Thymus (tissue), 14 donors: ENCODE measurements at places on chromosomes 12 and 14.
A peak's percentile ranks its signal among the peaks of the same experiment; 100 is the strongest.

DNA sequence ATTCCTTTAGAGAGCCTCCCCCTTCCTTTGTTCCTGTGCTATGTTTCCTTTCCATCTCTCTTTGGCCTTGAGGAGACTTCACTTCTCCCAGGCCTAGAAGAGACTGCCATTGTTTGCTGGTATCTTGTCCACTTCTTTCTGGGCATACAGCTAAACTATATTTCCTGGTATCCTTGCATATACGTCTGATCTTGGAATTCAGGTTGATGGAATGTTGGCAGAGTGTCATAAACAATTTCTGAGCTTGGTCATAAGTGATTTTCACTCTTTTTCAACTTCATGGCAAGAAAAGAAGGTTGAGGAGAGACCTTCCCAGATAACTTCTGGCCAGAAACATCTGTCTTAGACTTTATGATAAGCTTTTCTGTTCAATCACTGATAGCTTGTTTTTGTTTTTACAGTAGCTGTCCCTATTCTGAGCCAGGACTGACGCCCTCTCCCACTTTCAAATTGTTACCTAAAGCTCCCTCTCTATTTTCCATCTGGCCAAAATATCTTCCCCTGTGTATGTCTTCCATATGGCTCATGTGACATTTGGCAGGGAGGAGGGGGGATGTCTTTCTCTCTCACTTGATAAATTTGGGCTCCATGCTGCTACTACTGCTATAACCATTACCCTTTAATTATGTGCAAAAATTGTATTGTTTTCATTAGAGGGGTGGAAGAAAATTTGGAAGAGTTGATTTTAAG is 457.0 kb downstream of the ADAMTS20 start:
- no peak for DNase-seq

DNA sequence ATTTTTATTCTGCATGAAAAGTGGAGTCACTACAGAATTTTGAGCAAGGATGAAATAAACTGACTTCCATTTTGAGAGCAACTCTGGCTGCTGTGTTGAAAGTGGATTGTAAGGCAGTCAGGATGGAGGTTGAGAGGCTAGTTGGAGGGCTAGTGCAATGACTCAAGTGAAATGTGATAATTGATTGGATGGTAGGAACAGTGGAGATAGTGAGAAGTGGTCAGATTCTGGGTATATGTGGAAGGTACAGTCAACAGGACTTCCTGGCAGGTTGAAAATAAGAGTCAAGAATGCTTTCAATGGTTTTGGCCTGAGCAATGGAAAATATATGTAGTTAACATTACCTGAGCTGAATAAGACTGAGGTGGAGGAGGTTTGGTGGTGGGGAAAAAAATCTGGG is 29.0 kb upstream of the CMAS start:
- DNase-seq: no peak

GRCh38 chr14:61231810-61232209 is 49.3 kb downstream of the TMEM30B start:
- no peak for DNase-seq

DNA sequence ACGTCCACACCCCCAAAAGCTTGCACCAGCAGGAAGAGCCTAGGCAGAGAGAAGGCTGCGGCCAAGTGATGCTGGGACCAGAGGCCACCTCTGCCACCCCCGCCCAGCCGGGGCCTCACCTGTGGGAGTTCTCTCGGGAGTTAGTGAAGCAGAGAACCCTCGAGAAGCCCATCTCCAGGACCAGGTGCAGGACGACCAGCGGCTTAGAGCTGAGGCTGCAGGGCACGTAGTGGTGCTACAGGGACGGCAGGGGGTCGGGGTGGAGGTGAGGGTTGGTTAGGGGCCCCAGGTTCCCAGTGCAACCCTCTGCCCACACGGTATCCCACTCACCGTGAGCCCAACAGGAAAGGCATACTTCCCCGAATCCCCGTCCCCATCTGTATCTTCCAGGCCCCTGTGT is 3.6 kb downstream of the DDX51 start:
- DNase-seq: no peak

DNA sequence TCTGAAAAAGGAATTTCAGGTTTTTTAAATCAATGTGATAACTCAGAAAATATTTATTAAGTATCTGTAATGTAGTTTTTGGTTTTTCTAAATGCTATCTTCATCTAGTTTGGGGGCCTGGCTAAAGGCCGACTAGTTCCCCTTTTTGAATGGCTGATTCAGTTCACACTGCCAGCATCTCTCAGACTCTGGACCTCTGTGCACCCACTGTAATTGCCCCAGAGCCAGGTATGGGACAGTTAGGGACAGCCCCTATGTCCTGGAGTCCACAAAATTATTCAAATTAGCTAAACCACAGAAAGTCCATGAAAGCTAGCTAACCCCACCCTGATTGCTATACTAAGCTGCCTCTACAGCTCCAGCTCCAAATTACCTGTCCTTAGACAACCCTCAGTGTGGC is 49.1 kb upstream of the RGS6 start:
- no peak for DNase-seq

GRCh38 chr12:48037267-48037915 is 33.1 kb upstream of the COL2A1 start:
- no peak for DNase-seq

DNA sequence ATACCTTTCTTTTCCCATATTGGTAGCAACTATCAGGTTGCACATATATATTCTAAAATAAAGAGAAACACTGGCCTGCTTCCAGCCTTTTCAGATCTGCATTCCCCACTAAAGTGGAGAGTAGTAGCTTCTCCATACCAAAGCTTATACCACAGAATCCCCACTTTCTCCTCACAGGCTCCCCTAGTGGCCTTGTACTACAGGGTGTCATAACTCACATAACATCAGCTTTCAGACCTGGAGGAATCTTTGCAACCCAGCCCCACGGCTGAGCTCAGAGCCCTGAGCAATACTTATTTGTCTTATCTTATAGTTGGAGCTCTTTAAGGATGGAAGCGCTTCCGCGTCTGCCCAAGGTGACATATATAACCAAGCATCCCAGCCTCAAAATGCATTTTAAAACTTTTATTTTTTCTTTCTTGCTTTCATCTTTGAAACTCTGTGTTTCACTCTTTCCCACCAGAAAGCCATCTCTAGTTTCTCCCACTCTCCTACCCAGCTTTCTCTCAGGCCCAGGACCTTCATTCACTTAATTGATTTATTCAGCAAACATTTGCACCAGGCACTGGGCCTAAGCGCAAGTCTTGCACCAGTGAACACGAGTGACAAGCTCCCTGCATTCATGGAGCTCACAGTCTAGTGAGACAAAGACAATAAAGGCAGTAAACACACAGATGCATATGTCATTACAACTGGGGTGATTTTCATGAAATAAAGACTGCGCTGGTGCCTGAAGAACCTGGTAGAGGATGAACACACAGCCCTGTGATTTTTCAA is 254.7 kb downstream of the IPO8 start:
- no peak for DNase-seq

DNA sequence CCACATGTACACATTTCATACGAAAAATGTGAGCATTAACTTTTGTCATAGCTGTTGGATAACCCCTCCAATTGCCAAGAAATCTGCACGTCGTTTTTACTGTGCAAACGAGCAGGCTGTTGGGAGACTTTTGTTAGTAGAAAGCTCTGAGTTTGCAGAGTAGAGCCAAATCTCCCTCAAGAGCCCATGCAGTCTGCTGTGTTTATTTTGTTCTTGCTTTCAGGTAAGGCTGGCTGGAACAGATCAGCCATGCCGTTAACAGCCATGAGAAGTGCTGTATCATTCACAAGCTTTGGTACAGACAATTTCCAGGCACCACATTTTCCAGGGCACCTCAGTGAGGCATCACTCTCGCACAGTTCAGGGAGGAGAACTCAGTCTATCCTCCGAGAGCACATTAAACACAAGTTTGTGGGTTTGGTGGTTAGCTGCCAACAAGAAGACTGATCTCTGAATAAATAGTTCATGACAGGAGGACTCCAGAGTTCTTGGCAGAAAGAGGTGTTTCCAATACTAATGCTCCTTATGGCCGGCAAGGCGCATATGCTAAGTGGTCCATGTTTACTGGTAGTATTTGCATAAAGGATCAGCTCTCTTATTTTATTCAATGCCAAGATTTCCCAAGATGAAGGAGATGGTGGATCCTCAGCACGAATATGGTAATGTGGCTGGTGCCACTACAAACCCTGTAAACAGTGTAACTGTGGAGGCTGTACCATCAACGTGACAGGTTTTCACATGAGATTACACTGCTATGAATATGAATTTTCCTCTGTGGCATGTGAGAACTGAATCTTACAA is 30.3 kb upstream of the PELI2 start:
- peak; percentile 57 for DNase-seq

DNA sequence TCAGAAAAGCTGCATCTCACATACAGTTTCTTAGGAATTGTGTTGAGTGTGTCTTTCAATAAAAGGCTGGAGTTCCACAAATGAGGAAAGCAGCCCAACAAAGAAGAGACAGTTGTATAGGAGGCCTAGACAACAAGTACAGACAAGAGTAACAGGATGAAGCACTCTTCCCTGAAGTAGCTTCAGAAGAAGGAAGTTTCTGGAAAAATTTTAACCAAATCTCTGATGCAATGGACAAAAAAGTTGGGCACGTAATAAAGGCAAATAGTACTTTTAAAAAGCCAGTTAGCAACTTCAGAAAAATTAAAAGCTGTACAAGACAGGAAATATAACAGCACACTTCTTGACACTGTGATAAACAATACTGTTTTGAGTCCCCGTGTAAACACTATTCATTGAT is 134.1 kb upstream of the PLEKHG7 start:
- no peak for DNase-seq

DNA sequence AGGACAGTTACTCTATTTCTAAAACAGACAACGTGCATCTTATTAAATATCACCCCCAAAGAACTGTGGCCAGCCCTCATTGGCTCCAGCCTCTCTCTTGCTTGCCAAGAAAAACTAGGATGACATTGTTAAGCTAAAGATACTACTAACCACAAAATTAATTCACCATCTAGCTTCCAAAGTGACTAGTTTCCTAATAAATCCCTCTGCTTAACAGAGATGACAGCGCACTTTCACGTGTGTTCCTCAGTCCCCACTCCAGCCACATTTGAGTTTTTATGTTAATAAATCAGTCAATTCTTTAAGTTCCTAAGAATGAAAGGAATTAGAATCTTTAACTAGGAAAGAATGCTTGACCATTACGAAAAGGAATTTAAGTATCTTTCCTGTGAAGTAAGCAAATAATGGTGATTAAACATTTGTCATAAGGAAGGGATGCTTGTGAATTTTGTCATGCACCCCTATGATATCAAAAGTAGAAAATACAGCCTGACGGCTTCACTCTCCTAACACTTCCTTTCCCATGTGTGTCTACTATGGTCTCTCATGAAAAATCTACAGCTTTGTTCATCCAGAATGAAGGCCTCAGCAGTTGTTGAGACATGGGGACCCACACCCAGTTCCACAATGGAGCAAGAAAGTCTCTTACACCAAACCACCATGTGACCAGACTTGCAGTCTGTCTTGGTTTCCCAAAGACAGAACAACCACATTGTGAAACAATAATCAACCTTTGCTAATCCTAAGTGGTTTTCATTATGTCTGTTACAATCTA is 8.1 kb downstream of the CORO1C start:
- DNase-seq: no peak

DNA sequence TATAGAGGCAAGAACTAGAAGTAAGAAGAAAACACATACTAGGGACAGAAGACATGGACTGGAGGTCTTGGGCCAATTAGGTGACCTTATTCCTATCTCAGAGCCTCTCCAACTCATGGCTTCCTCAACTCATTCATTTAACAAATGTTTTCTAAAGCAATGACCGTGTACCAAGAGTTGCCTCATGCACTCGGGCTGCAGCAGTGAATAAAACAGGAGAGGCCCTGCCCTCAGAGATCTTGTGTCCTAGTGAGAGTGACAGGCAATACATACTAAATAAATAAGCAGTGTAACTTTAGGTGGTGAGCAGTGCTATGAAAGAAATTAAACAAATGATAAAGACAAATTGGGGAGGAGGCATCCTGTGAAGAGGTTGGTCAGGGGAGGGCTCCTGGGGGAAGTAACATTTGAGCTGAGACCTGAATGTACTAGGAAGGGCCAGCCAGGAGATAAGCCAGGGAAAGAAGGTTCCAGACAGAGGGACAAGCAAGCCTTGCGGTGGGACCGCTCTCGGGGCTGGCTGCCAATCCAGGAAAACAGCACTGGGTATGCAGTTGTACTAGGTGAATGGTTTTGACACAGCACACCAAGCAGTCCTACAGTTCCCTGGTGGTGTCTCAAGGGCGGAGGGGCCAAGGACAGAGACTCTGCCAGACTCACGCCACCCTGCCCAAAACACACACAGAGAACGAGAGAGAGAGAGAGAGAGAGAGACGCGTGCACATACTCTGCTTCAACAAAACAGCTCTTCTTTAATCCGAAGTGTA is 1.3 kb downstream of the NINJ2 start:
- DNase-seq: no peak

DNA sequence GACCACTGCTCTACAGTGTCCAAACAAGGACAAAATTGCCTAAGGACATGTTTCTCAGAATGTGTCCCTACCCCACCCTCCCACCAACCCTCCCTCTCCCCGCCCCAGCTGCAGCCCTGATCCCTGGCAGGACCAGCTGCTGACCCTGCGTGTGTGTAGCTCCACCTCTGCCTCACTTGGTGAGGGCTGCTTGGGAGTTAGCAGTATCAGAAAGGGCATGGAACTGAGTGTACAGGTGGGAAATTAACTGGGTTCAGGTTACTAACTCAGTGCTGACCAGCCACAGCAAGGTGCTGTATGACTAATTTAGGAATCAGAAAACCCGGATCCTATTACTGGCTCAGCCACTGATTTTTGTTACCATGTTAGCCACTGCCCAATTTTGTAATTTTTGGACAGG is 11.3 kb upstream of the PLEKHD1 start:
- DNase-seq: no peak

- no peak for DNase-seq
Measured at GRCh38 chr14:24055971-24056799, 4.4 kb downstream of the CARMIL3 start.

GRCh38 chr12:39420043-39420442 is 22.9 kb downstream of the KIF21A start:
- no peak for DNase-seq

DNA sequence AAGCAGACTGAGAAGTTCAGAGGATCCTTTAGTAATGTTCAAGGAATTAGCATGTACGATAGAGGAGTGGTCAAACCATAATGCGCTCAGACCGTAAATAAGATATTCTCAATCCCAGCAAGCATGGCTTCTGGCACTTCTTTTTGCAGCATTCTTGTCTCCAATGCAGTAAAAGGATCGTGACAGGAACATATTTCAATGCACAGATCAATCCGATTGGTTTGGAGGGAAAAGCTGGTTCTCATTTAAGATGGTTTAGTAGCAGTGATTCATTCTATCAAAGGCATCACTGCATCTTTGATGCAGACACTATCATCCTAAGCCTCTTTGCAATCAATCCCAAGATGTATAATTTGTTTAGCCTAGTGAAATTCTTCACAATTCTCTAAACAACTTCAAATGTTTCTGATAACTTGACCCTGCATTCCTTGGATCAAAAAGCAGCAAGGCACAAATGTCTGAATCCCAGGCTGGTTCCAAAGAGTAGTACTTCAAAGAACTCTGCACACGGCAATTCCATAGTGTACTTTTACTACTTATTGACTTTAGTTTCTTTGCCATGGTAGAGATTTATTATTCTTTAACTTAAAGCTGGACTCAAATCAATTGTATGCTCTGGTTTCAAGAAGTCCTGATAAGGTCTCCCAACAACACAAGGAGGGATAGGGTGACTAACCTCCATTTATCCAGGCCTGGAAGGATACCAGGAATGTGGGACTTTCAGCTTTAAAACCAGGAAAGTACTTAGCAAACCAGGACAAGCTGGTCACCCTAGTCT is 96.8 kb upstream of the MDM1 start:
- no peak for DNase-seq
